ENCODE measurements at places on chromosomes 7 and 10. TPM values are rescaled to one million over a fixed set of nuclear protein-coding genes. Genes with fewer than 3 reads are reported as not detected.

- no peak for DNase-seq
- H3K4me3 ChIP-seq, result no peak overlapping the region
- no peaks in the 10 kb centered on the region for H3K4me1 ChIP-seq
- no peaks in the 10 kb centered on the region for H3K27me3 ChIP-seq
Measured at GRCh38 chr10:80660736-80661135, 123.0 kb downstream of the SH2D4B start.

GRCh38 chr7:16409777-16410176, 11.6 kb downstream of the CRPPA start:
- H3K27me3 ChIP-seq, result no peaks in the 10 kb centered on the region
- no peak for DNase-seq
- no peak overlapping the region for H3K27ac ChIP-seq
- H3K4me3 ChIP-seq, result no peak overlapping the region
- no peaks in the 10 kb centered on the region for H3K36me3 ChIP-seq

DNA sequence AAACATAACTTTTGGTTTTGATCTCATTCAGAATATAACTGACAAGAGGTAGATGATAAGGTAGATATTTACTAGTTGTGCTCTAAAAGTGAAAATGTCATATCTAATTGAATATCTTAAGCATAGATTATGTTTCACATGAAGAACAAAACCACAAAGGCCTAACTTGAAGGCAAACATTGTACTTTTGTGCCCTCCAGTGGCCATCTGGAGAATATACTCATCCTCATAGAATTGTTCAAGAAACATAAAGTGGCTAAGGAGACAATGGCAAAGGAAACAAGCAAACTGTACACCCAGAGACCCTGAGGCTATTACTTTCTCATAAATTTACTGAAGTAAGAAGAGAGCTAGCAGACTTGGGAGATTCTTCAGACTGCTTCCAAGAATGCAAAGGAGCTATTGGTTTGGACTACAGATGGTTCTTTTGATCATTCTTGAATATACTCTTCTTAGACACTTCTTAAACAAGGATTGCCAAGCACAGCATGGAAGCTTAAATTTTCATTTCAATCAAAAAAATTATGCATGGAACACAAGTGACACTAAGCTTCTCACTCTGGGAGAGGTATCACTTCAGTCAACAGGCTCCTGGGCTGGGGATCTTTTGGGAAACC, 98.2 kb upstream of the DKK1 start:
- DNase-seq, result no peak
- no peak overlapping the region for H3K4me3 ChIP-seq
- no peaks in the 10 kb centered on the region for H3K36me3 ChIP-seq
- H3K27me3 ChIP-seq, result no peaks in the 10 kb centered on the region
- no peaks in the 10 kb centered on the region for H3K4me1 ChIP-seq

DNA sequence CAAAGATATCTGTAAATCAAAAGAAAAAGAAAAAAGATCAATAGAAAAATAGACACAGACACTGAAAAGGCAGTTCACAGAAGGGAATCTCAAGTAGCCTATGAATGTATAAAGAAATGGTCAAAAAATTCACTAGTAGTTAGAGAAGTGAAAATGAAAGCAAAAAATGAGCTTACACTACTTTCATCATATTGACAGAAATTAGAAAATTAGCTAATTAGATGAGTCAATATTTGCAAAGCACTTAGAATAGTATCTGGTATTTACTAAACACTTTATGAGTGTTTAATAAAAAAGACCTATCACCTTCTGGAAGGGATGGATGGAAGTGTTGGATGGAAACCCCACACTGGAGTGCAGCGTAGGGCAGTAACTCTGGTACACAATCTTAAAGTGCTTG, 1.7 kb upstream of the CFAP58 start:
- DNase-seq, result no peak
- H3K27ac ChIP-seq, result no peak overlapping the region
- no peaks in the 10 kb centered on the region for H3K27me3 ChIP-seq
- no peaks in the 10 kb centered on the region for H3K36me3 ChIP-seq
- no peak overlapping the region for H3K4me3 ChIP-seq

GRCh38 chr7:156397249-156397648, 243.3 kb upstream of the RNF32 start:
- H3K4me3 ChIP-seq, result no peak overlapping the region
- H3K27me3 ChIP-seq, result no peaks in the 10 kb centered on the region
- H3K36me3 ChIP-seq, result no peaks in the 10 kb centered on the region
- DNase-seq, result no peak
- H3K4me1 ChIP-seq, result no peaks in the 10 kb centered on the region

DNA sequence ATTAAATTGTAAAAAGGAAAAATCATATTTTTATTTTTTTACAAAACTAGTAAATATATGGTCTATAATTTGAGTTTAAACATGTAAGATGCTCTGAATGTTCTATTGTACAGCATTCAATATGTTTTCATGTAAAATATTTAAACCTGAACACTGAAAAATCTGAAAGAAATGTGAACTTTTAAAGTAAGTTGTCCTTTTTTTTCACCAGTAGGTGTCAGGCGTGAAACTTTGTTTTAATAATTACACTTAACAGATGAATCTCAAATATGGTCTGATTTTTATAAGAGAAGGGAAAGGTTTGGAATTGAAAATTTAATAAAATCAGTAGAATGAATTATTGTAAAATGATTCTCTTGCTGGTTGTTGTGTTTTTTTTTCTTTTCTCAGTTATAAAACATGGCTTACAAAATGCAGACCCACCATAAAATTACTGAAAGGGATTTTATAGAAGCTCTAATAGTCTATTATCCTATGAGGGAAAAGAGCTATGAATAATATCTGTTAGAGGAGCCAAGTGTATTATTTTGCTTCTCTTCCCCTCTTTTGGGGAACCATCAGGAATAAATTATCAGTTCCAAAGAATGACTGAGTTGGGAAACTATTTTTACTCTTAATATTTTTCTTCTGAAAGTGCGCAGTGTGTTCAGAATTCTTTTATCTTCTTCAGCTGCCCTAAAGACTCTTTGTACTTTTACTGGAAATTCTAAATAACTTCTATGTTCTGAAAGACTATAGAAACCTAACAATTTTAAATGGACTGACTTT, 217.7 kb upstream of the FZD1 start:
- H3K4me1 ChIP-seq, result no peaks in the 10 kb centered on the region
- H3K27me3 ChIP-seq, result no peaks in the 10 kb centered on the region
- no peaks in the 10 kb centered on the region for H3K36me3 ChIP-seq

DNA sequence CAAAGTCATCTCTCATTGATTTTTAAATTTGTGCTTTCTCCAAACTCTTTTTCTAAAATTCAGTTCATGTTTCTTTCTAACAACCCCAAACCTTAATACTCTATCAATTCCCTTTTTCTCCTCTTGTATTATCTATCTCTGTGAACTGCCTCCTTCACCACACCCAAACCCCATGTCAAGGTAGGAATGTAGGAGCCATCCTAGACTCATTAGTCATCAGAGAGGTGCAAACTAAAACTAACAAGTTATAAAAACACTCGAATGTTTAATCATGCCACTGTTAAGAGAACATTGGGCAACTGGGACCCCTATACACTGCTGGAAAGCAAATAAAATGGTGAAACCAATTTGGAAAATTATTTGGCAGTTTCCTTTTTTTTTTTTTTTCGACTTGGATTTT, 533.8 kb upstream of the LRRN3 start:
- H3K36me3 ChIP-seq, result no peaks in the 10 kb centered on the region
- no peak for DNase-seq
- H3K27ac ChIP-seq, result no peak overlapping the region
- no peaks in the 10 kb centered on the region for H3K4me1 ChIP-seq
- H3K27me3 ChIP-seq, result no peaks in the 10 kb centered on the region
- H3K4me3 ChIP-seq, result no peak overlapping the region

- H3K4me1 ChIP-seq, result no peaks in the 10 kb centered on the region
- no peak overlapping the region for H3K4me3 ChIP-seq
- no peak overlapping the region for H3K27ac ChIP-seq
- H3K27me3 ChIP-seq, result no peaks in the 10 kb centered on the region
Measured at GRCh38 chr7:41096917-41097316, 606.0 kb downstream of the INHBA start.

GRCh38 chr7:137937202-137937560, 64.7 kb downstream of the CREB3L2 start:
- no peak overlapping the region for H3K4me3 ChIP-seq
- H3K36me3 ChIP-seq, result no peaks in the 10 kb centered on the region
- no peaks in the 10 kb centered on the region for H3K27me3 ChIP-seq
- no peak for DNase-seq
- peaks cover 81% of the 10 kb centered on the region for H3K4me1 ChIP-seq

GRCh38 chr7:133517766-133518165, 264.9 kb downstream of the EXOC4 start:
- no peaks in the 10 kb centered on the region for H3K27me3 ChIP-seq
- DNase-seq, result no peak
- H3K27ac ChIP-seq, result no peak overlapping the region
- no peak overlapping the region for H3K4me3 ChIP-seq
- H3K36me3 ChIP-seq, result no peaks in the 10 kb centered on the region

DNA sequence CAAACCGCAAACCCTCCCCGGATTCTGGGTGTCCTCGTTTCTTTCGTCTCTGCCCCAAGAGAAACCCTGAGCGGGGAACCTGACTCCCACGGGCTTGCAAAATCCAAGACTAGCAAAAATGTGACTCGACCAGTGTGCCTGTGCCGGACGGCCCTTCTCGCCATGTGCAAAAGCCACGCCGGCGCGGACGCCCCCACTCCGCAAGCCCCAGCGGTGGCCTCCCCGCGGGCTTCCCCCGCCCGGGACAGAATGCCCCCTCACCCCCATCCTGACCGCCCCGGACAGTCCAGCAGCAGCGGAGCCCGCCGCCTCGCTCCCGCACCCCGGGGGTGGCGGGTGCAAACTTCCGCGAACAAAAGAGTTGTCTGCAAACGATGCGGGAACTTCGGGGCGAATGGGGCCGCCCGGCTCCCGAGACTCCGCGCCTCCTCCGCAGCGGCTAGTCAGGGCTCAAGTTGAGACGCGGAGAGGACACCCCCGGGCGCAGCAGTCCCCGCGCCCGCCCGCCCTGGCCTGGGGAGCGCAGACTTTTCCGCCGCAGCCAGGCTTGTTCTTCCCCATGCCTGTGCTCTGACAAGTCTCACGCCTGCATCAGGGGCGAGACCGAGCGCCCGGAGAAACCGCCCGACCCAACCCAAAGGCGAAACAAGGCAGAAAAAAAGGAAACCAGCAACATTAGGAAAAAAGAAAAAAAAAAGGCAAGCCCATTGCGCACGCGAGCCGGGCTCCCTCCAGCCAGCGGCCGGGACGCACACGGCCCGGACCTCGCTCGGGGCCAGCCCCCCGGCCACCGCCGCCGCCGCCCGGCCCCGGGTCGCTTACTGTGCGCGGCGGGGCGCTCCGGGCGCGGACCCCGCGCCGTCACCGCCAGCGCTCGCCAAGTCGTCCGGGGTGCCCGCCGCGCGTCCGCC, 732 bp downstream of the FAM53B start:
- no peak for DNase-seq
- H3K4me3 ChIP-seq, result peak overlapping the region; percentile 57
- H3K4me1 ChIP-seq, result no peaks in the 10 kb centered on the region
- no peaks in the 10 kb centered on the region for H3K36me3 ChIP-seq
- no peaks in the 10 kb centered on the region for H3K27me3 ChIP-seq

DNA sequence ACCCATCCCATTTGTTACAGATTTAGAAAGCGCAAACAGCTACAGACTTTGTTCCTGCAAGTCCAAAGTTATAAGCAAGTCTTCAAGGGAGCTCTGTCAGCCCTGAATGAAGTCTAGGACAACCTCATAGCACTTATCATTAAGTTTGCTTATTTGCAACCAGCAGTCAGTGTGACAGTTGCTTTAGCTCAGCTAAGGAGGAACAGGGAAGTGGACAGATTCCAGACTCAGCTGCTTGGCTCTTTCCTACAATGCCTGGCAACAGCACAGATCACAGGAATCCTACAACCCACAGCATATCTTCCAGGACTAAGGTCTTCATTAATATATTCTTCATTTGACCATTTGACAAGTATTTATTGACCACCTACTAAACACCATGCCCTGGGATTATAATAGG, 17.4 kb upstream of the KIF5B start:
- H3K27me3 ChIP-seq, result no peaks in the 10 kb centered on the region
- no peak overlapping the region for H3K4me3 ChIP-seq
- H3K4me1 ChIP-seq, result peaks cover 10% of the 10 kb centered on the region
- H3K27ac ChIP-seq, result no peak overlapping the region

DNA sequence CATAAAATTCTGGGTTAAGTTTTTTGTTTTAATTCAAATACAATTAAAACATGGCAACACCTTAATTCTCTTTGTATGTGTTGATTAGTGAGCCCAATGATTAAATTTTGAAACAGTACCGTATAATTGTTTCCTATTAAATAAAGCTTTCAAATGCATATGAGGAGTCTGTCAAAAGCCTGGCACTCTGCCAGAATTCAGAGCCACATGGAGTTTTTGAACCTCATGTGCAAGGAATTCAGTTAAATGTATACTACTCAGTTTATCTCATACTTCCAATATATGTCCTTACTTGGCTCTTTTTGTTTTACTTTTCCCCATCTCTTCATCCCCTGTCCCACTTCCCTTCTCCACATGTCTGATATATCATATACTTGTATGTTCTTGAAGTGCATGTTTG, 165.6 kb upstream of the FAM3C start:
- no peak for DNase-seq
- H3K27me3 ChIP-seq, result no peaks in the 10 kb centered on the region
- H3K36me3 ChIP-seq, result no peaks in the 10 kb centered on the region
- H3K4me3 ChIP-seq, result no peak overlapping the region
- no peaks in the 10 kb centered on the region for H3K4me1 ChIP-seq
- H3K27ac ChIP-seq, result no peak overlapping the region

DNA sequence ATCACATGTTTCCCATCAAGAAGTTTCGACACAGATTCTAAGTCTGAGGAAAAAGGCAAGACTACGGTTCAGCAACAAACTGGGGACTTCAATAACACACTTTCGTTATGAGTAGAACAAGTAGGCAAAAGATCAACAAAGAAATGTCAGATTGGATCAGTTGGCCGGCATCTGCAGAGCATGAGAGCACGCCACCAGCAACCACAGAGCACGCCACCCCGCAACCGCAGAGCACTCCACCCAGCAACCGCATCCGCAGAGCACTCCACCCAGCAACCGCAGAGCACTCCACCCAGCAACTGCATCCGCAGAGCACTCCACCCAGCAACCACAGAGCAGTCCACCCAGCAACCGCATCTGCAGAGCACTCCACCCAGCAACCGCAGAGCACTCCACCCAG, 89.7 kb upstream of the FAM20C start:
- H3K4me1 ChIP-seq, result no peaks in the 10 kb centered on the region
- H3K27me3 ChIP-seq, result no peaks in the 10 kb centered on the region
- no peak for DNase-seq
- no peaks in the 10 kb centered on the region for H3K36me3 ChIP-seq
- H3K4me3 ChIP-seq, result no peak overlapping the region
- H3K27ac ChIP-seq, result no peak overlapping the region

The LRRC18 gene
- total RNA-seq, result not detected

The GPR26 gene
- not detected for total RNA-seq

The SLC39A12 gene
- total RNA-seq, result not detected

The CALD1 gene
- 157 TPM for total RNA-seq

The ZCWPW1 gene
- 8.5 TPM for total RNA-seq

The SCIN gene
- total RNA-seq, result 0.93 TPM

The FRG2B gene
- total RNA-seq, result not detected

The TFR2 gene
- total RNA-seq, result 0.19 TPM

Data from right atrium auricular region (tissue), 2 donors.